Effector CD8-positive, alpha-beta T cell (primary cell): ENCODE measurements at places on chromosomes 6 and 20.

DNA sequence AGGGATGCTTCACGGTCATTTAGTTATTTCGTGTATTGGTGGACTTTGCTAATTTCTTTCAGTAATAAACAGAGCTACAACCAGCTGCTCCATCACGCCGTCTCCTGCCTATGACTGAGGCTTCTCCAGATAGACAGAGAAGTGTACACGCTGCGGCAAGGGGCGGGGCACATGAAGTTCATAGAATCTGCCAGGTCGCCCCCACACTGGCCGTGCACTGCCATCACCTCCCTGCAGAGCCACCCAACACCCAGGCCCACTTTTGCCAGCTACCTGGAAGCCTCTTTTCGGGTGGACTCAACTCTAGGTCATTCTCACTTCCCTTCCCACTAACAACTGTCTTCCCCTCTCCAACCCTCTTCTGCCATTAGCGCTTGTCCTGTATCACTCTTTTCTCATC is 88.4 kb downstream of the SULF2 start:
- DNase-seq: no peak

DNA sequence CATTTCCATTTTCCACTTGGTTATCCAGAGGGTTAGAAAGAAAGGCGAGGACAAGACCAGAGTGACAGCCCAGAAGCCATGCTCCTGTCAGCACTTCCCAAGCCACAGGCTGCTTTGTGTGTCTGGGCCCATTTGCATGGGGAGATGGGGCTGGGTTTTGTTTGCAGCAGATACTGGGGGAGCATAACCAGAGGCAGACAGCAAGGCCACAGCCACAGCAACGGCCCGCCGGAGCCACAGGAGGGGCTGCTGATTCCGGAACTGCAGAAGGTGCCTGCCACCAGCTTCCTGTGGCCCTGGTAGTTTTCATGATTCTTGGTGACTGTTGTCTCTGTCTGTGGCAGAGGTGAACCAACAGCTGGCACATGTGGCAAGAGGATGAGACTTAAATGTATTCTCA is 106.6 kb downstream of the DLL1 start:
- DNase-seq: no peak

GRCh38 chr20:47230811-47231256 is 125.7 kb downstream of the ZMYND8 start:
- no peak for DNase-seq

DNA sequence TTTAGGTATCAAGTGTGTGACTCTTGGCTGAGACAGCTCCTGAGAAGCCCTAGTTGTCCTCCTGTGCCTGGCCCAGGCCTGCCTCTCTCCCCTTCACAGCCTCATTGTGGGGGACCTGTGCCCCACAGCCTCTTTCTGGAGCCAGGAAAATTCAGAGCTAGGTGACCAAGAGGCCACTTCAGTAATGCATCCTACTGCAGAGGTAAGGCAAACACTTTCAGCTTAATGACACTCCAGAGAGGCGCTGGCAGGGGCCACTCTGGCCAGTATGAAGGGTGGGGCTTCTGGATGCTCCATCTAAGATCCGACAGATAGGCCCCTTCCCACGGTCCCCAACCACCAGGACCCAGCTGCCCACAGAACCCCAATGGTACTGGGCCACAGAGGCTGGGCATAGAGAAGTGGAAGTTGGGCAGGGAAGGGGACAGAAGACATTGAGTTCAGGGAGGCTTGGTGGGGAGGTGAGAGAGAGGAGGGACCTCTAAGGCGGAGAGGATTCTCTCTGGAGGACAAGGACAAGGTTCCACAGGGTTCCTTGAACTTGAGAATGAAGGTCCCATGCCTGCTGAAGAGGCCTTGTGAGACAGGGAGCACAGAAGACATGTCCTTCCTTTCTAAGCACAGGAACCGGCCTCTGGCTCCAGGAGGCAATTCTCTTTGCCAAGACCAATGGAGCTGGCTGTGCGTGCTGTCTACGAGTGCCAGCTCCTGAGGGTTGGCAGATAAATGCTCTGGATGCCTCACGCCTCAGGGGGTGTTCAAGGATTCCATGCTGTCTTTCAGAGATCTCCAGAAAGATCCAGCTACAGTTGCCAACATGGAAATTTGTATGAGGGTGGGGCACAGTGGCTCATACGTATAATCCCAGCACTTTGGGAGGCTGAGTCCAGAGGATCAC is 46.4 kb upstream of the TGM2 start:
- DNase-seq: no peak

- DNase-seq: no peak
Measured at GRCh38 chr6:45556828-45557227, 179.1 kb upstream of the SUPT3H start.

GRCh38 chr6:96007663-96008062 is 8.1 kb upstream of the FUT9 start:
- no peak for DNase-seq

DNA sequence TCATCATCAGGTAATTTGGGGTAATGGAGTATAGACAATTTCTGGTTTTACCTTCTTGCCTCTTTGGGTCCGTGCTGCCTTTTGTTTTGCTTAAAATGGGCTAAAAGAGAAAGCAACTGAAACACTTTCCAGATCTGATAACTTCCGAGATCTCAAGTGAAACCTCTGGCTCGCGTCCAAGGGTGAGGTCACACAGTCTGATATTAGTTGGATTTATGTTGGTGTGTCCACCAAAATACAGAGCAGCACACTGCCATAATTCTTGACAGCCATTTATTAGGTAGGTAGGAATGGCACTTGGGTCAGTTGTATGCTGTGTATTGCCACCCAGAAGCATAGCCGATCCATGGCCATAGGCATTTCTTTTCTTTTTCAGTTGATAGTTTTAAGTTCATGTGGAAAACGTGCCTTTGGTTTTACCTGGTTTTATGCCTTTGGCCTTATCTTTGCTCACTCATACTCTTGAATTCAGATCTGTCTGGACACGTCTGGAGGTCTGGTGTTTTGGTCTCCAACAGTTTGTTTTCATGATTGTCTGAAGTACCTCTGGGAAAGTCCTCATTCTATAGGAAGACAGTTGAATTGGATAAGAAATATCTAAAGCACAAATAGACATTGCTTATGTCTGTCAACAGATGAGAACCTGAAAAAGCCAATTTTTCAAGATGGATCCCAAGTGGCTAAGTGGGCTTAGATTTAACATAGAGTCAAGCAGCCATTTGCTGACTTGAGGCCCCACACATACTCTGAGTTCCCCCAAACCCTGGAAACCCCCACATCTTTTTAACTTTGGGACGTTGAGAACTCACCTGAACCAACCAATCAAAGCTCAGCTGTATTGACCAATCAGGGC is 320.8 kb downstream of the SOX4 start:
- DNase-seq: no peak

GRCh38 chr6:122808121-122808885 is 19.2 kb downstream of the SMPDL3A start:
- no peak for DNase-seq

- DNase-seq: no peak
Measured at GRCh38 chr20:54144847-54145414, 28.9 kb downstream of the CYP24A1 start.

DNA sequence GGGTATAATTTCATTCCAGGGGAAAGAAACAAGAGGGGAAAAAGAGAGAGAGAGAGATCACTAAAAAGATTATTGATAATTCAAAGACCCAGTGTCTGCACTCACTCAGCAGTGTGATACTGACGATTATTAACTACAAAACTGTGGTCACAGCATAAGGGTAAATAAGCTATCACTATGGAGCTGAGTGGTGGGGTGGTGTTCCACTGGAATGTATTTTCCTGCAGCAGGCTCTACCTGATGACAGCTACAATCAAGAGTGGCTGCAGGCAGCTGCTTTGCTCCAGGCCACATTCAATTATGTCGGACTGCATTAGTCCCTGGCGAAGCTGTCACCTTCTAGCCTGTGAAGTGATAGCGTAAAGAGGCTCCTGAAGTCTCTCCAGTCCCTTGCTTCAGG is 122.2 kb upstream of the TFAP2D start:
- DNase-seq: no peak

DNA sequence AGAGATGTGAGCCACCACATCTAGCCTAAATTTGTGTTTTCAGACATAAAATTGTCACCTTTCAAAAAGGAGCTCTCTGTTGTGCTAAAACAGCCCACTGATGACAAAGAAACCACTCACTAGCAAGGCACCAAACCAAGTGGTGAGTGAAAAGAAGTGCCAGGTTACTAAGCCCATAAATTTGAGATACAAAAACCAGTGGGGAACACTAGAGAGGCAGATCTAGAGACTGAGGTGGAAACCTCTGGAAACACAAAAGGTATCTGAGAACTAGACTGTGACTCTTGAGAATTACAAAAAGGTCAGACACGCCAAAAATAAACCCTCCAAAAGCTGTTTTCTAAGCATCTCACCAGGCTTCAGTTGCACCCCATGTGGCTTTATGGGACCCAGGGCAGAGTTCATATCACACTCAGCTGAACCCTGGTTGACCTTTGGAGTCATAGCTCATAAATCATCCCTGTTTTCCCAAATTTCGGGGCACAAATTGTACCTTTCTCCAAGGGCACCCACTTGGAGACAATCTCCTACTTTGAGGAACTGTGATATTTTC is 24.2 kb downstream of the SAMD3 start:
- DNase-seq: no peak

- DNase-seq: no peak
Measured at GRCh38 chr20:32285621-32286371, 8.3 kb downstream of the KIF3B start.

GRCh38 chr20:49112596-49113274 is 66.6 kb downstream of the CSE1L start:
- DNase-seq: no peak

- DNase-seq: no peak
Measured at GRCh38 chr6:69795469-69796072, 1.2 kb downstream of the LMBRD1 start.

DNA sequence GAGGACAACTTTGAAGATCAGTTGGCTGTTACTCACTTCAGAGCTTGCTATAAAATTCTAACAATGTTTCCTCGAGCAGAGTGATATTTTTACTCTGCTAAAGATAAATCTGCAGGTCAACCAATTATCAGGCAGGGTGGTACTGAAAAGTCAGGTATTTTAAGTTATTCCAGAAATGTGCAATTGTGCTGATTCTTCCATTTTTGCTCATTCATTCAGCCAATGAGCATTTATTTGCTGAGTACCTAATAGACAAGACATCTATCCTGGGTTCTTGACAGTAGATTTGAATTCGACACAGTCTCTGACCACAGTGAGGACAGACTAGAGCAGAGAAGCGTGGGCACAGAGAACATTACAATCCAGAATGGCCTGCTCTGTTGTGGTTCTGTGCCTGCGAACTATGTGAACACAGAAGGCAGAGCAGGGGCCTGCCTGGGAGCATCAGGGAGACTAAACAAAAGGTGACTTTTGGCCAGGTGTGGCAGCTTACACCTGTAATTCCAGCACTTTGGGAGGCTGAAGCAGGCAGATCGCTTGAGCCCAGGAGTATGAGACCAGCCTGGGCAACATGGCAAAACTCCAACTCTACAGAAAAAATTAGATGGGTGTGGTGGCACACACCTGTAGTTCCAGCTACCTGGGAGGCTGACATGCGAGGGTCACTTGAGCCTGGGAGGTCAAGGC is 14.8 kb downstream of the TPMT start:
- no peak for DNase-seq

DNA sequence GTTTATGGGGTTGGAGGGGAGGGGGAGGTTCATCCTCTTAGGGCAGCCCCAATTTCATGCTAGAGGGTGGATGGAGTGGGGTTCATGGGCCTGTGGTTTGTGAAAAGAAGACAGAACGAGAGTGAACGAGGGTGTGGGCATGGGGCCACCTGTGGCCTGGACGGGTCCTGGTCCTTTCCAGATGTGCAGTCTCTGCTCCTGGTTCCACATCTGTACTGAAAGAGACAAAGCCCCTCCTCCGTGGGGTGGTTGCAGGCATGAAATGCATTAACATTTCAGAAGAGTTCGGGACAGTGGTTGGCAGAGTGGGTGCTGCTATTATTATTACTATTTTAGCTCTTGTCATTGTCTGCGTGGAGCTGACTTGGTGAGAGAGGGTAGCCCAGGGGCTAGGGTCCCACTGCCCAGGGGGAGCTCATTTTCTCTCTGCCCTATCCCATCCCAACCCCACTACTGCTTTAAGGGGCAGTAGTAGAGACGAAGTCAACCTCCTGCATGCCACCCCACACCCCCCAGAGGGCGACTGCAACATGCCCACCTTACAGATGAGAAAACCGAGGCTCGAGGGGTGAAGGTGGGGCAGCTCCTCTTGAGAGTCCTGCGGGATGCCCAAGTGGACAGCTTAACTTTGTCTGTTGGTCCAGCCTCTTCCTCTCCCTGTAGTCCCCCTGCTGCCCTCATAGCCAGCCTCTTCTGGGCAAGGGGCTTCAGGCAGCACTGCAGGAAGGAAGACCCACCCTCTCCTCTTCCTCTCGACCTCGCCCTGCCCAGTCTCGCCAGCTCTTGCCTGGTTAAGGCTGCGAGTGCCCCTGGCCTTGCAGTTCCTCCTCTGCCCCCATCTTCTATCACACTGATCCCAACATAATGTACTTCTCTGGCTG is 8.4 kb downstream of the BPIFB2 start:
- DNase-seq: no peak

GRCh38 chr20:22456109-22456508 is 128.3 kb downstream of the FOXA2 start:
- DNase-seq: no peak

- DNase-seq: no peak
Measured at GRCh38 chr20:531608-532007, 12.0 kb downstream of the CSNK2A1 start.

DNA sequence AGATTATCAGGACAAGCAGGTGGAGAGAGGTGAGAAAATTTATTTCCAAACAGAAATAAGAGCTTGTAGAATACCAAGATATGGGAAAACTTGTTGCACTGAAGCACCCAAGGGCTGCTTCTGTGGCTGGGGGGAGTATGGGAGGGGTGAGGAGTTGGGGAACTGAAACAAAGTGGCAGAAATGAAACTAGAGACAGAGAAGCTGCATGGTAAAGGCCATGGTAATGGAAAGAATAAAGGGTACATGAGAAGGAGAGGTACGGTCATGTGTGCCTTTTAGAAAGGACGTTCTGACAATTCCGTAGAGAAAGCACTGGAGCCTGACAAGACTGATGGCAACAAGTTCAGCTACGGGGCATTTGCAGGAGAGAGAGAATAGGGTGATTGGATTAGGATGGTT is 51.6 kb upstream of the RIN2 start:
- DNase-seq: no peak

DNA sequence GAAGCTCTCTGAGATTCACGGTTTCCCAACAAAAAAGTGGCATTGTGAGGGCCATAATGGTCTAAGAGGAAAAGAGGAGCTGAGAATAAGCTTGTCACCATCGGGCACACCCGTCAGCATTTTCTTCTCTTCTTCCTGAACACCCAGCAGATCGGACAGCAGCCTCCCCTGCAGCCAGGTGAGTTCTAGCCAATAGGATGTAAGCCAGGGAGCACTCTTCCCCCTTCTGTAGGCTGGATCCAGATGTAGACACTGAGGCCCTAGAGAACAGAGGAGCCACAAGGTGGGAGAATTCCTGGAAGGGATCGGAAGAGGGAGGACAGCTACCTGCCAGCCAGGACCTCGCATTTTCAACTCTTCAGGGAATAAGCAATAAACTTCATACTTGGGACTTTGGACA is 228.0 kb downstream of the SYNDIG1 start:
- DNase-seq: no peak
